AG10803 (cell line): ENCODE measurements at places on chromosomes 12 and 14.
A peak's percentile ranks its signal among the peaks of the same experiment; 100 is the strongest.

DNA sequence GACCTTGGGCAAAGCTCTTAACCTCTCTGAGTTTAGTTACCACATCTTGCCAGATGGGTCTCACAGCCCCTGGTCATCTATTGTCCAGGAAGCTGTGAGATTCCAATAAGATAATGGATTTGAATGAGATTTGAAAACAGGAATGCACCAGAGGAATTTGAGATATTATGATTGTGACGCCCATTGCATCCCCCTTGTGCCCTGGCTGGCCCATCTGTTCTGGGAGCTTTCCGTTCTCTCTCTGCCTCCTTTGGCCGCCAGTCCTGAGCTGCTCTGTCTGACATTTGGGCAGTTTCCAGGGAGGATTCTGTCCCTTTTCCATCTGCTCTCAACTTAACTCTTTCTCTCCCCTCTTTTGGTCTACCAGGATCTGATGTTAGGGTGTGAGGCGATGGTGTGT, 24.6 kb downstream of the SRRM4 start:
- DNase-seq = no peak

GRCh38 chr12:2683283-2684025, 111.3 kb upstream of the FKBP4 start:
- DNase-seq = peak; percentile 3

DNA sequence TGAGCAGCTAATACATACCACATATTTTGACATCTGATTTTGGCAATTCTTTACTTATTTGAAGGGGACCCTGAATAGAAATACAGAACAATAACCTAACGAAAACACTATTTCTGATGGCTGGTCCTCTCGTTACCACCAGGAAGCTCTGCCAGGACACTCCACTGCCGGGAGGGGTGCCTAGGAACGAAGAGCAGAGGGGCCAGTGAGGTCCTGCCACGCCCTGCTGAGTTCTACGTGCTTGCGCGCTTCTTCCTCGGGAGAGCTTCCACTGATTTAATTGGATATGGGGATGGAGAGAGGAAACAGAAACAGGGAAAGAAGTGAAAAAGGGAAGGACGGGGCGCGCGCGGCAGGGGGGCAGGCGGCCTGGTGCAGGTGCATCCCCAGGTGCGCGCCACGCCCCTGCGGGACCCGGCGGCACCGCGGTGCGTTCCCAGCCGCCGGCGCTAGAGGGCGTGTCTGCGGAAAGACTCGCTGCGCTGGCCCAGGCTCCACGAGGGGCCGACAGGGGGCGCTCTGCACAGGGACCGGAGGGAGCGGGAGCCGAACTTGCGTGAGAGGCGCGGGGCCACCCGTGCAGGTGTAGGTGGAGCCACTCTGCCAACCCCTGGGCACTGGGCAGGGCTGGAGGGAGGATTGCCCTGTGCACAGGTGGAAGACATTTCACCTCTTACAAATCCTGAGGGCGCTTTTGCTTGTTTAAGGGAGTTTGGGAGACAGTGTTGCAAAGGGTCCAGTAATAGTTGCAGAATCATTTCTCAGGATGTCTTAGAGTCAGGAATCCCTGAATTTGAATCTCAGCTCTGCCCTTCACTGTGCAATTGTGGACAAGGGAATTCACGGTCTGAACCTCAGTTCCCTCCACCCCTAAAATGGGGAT, 986.3 kb upstream of the TMEM132C start:
- no peak for DNase-seq

DNA sequence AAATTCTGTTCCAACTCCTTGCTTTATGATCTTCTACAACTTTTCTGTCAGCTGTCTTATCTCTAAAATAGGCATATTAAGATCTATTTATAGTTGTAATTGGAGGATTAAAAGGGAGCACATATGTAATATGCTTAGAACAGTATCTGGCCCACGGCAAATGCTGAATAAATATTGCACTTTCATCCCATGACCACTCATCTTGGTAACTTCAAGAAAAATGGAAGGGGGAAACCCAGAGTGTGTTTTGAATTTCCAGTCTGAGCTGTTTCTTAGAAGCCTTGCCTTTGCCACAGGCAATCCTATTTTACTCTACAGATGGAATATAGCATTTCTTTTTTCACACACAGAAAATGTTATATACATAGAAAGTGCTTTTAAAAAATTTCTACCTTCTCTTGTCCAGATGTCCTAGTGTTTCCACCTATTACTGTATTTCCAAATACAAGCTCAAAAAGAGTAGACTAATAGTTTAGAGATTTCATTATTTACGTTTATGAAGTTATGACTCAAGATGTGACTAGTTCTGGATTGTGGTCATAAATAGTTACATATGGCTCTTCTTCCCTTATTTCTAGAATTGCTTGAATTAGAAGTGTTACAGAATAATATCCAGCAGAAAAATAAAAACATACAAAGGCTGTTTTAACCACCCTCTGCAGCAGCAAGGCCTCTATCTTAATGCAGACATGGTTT, 6.2 kb upstream of the STXBP6 start:
- peak; percentile 59 for DNase-seq

DNA sequence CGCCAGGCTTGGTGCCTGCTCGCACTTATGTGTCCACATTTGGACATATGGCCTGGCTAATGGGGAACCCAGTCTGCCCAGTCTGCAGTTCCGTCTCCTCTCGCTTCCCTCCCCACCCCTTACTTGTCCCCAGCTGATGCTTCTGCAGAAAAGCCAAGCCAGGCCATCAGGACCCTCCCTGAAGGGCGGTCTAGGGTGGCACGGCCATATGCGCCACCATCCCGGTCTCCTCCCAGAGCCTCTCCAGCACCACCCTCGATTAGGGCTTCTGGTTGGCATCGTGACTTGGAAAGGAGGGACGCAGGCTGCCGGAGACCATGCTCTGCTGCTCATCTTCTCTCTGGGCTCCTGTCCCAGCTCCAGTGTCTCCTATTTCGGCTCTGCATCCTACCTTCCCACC, 54.6 kb downstream of the CALM1 start:
- DNase-seq = no peak

DNA sequence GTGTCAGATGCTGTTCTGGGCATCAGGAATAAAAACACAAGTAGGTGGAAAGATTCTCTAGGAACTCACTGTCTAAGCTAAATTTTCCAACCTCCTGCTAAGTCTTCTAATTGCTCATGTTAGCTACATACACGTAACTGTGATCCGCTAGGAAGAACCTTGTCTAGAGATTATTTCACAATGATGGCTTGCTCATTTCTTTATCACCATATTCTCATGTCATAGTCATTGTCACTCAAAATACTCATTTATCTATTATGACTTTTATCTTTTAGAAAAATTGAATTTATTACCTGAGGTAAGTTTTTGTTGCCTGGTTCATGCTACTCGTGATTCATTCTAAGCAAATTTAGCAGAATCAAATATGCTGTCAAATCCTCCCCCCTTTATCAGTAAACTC, 1402.4 kb upstream of the FLRT2 start:
- no peak for DNase-seq

- DNase-seq = no peak
Measured at GRCh38 chr12:63021116-63021515, 86.2 kb upstream of the PPM1H start.

GRCh38 chr14:23702656-23703426, 66.7 kb downstream of the DHRS2 start:
- DNase-seq = no peak

GRCh38 chr12:92488735-92489134, 214.1 kb upstream of the PLEKHG7 start:
- DNase-seq = no peak

DNA sequence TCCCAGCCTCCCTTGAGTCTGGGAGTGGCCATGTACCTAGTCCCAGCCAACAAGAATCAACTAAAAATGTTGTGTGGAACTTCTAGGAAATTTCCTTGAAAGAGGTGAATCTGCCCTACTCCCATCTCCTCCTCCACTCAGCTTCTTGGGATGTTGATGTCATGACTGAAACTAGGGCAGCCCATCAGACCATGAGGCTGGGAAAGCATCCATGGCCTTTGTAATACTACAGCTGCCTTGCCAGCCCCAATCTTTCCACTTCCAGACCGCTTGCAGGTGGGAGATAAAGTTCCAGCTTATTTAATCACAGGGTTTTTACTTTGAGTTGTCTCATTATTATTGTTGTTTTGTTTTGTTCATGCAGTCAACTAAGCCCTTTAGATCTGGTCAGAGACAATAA, 170.3 kb upstream of the LMNTD1 start:
- peak; percentile 40 for DNase-seq

DNA sequence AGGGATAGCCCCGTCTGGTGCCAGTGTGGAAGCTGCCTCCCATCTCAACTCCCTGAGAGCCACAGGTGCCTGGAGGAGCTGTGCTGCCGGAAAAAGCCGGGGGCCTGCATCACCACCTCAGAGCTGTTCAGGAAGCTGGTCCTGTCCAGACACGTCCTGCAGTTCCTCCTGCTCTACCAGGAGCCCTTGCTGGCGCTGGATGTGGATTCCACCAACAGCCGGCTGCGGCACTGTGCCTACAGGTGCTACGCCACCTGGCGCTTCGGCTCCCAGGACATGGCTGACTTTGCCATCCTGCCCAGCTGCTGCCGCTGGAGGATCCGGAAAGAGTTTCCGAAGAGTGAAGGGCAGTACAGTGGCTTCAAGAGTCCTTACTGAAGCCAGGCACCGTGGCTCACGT, 25.5 kb upstream of the P2RX4 start:
- no peak for DNase-seq

DNA sequence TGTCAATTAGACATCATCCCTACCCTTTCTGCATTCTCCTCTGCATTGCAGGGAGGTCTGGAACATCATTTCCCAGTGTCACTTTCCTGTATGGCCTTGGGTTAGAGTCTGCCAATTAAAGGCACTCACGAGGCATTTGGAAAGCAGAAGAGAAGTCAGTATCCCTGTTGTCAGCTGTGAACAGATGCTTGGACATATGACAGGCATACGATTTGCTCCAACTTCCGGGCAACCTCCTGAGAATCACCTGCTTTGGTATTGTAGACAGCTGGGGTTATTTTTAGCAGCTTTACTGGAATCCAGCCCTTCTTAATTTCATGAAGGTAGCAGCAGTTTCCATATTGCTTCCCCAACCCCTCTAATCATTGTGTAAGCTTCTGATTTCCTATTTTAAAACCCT, 88.7 kb upstream of the DHRS4 start:
- DNase-seq = no peak

DNA sequence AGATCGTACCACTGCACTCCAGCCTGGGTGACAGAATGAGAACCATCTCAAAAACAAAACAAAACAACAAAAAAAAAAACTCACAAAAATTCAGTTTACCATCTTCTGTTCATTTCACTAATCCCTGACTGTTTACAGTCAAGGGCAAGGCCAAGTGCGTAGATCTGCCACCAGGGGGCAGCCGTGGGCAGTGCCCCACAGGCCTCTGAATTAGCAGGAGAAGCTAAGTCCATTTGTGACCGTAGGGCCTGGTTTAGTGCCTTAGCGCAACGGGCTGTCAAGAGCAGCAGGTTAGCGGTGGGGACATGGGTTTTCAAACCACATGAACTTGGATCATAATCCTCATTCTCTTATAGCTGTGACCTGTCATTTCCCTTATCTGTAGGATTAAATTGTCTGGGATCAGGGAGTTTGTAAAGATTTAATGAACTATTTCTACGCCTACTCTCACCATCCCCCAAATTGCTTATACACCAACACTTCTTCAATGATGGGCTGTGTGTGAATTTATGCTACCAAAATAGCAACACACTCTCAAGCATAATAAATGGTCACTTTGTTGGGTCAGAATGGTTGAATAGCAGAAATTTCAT, 49.0 kb downstream of the KCTD10 start:
- DNase-seq = peak; percentile 82

GRCh38 chr12:34054938-34055337, 32.6 kb downstream of the ALG10 start:
- no peak for DNase-seq

- DNase-seq = no peak
Measured at GRCh38 chr14:104140213-104140462, 1.8 kb downstream of the KIF26A start.

- DNase-seq = peak; percentile 57
Measured at GRCh38 chr12:66111605-66112004, 18.9 kb downstream of the LLPH start.

GRCh38 chr14:103521438-103521950, 1.1 kb downstream of the CKB start:
- no peak for DNase-seq

DNA sequence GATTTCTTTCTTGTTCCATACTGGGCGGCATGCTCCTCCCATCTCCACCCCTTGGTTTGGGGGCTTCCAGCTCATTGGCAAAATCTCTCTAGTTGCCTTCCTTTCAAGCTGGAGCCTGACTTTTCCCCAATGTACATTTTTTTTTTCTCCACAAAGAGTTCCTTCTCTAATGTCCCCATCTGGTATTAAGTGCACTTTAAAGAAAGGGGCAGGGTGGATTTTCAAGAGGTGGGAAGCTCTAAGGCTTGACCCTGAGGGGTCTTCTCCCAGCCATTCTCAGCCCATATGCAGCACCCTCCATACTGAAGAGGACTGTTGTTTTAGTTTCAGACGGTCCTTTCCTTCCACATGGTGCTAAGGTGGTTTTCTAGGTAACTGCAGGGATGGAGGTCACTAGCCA, 5.8 kb upstream of the PIP4K2C start:
- DNase-seq = no peak

DNA sequence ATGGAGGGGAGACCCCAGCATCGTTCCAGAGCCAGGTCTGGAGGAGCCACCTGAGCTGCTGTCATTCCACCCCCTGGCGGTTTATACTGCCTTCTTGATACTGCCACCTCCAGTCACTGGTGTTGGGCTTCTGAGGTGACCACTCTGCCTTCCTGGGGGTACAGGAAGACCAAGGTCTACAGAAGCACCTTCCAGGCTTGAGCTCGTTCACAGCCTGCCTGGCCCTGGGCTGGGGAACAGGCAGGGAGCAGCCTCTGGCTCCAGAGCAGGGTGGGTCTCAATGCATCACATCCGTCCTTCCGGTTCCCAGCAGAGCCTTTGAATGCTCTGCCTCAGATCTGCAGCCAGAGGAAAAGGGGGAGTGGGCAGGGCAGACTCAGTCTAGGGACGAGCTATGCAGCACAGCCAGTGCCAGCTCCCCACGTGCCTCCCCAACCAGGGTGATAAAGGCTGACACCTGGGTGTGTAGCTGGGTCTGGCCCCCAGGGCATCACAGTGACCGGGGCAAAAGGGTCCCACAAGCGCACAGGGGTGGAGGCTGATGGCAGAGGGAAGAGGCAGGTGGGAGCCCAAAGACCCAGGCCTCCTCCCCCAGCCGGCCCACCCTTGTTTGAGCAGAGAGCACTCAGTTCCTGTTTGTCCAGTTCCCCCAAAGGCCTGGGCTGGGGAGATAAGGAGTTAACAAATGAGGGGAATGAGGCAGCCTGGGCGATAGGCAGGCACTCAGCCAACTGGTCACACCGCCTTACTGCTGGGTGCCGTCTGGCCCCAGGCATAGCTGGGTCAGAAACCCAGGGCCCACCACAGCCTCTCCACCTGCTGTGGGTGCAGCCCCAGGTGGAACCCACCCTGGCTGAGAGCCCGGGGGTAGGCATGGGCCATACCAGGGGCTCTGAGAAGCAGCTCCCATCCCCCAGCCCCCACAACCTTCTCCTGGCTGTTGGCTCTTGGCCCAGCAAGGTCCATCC, 17.1 kb downstream of the DEGS2 start:
- DNase-seq = no peak

GRCh38 chr14:62558451-62558850, 486.8 kb downstream of the KCNH5 start:
- no peak for DNase-seq

GRCh38 chr12:77166696-77167095, 101.3 kb upstream of the E2F7 start:
- DNase-seq = peak; percentile 70
